ENCODE measurements at places on chromosomes 16 and 17.

DNA sequence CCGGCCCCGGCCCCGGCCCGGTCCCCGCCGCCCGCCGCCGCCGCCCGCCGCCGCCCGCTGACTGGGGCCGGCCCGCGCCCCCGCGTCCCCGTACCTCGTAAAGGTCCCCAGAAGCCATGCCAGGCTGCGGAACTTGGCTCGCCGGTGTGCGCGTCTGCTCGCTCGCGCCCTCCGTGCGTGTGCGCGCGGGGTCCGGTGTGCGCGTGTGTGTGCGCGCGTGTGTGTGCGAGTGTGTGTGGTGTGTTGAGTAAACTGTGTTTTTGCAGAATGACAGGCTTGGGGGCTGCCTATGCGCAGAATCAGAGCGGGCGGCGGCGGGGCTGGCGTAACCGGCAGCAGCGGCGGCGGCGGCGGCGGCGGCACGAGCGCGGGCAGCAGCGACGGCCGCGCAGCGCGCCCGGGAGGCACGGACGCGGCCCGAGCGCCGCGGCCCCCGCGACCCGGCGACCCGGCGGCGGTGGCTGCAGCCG is 307 bp downstream of the CDYL2 start:
- peak; percentile 76 for DNase-seq

GRCh38 chr17:65690626-65691310 is 129.3 kb upstream of the AXIN2 start:
- no peak for DNase-seq

DNA sequence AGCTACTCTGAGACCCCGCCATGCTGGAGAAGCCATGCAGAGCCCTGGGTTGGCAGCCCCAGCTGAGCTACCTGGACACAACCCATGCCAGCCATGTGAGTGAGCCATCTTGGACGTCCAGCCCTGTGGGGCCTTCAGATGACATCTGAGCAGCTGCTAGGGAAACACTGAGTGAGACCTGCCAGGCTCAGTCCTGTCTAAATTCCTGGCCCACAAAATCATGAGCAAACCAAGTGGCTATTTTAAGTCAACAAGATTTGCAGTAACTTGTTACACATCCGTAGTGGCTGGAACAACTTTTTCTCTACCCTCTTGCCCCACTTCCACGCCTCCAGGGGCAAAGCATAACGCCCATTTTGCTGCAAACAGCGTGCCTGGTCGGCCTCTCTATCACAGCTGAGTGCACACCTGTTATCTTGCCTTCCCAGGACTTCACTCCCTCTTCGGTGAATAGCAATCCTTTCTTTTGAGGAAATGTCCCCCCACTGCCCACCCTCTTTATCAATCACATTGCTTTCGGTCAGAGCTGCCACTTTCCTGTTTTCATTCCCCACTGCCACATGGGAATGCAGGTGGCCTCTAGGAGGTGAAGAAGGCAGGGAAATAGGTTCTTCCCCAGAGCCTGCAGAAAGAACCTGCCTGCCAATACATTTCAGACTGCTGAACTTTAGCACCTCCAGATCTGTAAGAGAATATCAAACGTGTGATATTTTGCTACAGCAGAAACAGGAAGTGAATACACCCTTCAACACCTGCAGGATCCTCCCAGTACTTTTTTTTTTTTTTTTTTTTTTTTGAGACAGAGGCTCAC is 7.4 kb upstream of the SCIMP start:
- peak; percentile 9 for DNase-seq

DNA sequence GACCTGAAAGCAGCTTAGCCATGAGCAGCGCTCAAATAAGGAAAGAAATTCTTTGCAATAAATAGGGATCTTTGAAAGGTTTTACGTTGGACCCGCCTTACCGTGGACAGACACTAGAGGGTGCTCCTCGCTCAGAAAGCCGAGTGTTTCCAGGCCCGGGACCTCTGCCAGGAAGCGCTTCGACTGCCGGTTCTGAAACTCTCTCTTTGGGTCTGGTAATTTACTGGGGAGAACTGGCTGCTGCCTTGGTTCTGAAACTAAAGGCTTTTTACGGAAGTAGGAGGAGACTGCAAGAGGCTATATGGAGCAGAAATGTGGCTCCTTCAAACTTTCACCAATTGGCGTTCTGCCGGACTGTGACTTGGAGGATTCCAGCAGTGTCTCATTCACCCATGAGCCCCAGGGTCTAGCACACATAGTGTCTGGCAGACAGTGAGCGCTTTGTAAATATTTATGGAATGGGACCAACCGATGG is 45.6 kb upstream of the HOXB9 start:
- DNase-seq = peak; percentile 78
